ENCODE measurements at places on chromosomes 6 and 20. TPM values are rescaled to one million over a fixed set of nuclear protein-coding genes. Genes with fewer than 3 reads are reported as not detected.

The SLC13A3 gene
- total RNA-seq = not detected

The SERPINB6 gene
- total RNA-seq = 54.9 TPM

- H3K36me3 ChIP-seq = no peaks in the 10 kb centered on the region
- peak; percentile 15 for DNase-seq
- H3K4me3 ChIP-seq = no peak overlapping the region
- peaks cover 16% of the 10 kb centered on the region for H3K27me3 ChIP-seq
- no peaks in the 10 kb centered on the region for H3K4me1 ChIP-seq
- no peak overlapping the region for H3K27ac ChIP-seq
These were observed 11.5 kb upstream of the MEP1A start for GRCh38 chr6:46781478-46782378.

DNA sequence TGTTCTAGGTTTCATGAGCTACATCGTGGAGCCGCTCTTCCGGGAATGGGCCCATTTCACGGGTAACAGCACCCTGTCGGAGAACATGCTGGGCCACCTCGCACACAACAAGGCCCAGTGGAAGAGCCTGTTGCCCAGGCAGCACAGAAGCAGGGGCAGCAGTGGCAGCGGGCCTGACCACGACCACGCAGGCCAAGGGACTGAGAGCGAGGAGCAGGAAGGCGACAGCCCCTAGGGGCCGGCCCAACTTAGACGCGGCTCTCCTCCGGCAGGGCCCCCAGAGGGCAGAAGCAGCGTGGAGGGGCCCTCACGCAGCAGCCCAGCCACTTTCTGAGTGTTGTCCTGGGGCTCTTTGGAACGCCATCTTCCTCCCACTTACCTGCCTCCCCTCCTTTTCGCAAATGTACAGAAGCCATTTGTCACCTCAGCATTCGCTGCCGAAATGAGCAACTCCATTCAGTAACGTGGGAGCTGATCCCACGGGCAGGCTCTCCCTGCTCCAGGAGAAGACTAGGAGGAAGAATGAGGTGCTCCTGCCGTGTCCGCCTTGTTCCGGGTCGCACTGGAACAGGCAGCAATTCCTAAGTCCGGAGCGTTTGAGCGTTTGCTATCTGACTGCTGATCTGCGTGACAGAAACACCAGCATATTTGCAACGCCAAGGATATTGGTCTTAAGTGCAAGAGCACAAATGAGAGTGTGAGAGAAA, 58.4 kb downstream of the MTFR2 start:
- no peak for DNase-seq
- no peaks in the 10 kb centered on the region for H3K4me1 ChIP-seq
- peaks cover 3% of the 10 kb centered on the region for H3K27me3 ChIP-seq
- no peak overlapping the region for H3K27ac ChIP-seq
- H3K4me3 ChIP-seq = no peak overlapping the region

DNA sequence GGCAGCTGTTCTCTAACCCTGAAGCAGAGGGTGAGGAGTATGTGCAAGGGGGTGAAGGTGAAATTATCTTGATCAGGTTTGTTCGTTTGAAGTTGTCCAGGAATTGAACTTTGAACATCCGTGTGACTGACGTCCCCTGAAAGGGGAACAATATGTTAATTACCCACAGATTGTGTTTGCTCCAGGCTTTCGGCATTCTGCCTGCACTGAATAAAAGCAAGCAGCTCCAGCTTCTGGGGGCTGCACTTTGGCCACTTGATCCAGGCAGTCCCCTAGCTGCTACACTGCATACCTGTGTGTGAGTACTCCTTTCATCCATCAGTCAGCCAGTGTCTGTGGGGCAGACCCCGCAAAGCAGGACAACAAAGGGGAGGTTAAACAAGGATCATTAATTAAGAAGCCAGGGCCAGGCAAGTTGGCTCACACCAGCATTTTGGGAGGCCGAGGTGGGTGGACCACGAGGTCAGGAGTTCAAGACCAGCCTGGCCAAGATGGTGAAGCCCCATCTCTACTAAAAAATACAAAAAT, 104.8 kb upstream of the BTN3A2 start:
- H3K27ac ChIP-seq = no peak overlapping the region
- no peak overlapping the region for H3K4me3 ChIP-seq
- no peaks in the 10 kb centered on the region for H3K36me3 ChIP-seq
- DNase-seq = no peak
- no peaks in the 10 kb centered on the region for H3K27me3 ChIP-seq
- H3K4me1 ChIP-seq = peaks cover 2% of the 10 kb centered on the region

DNA sequence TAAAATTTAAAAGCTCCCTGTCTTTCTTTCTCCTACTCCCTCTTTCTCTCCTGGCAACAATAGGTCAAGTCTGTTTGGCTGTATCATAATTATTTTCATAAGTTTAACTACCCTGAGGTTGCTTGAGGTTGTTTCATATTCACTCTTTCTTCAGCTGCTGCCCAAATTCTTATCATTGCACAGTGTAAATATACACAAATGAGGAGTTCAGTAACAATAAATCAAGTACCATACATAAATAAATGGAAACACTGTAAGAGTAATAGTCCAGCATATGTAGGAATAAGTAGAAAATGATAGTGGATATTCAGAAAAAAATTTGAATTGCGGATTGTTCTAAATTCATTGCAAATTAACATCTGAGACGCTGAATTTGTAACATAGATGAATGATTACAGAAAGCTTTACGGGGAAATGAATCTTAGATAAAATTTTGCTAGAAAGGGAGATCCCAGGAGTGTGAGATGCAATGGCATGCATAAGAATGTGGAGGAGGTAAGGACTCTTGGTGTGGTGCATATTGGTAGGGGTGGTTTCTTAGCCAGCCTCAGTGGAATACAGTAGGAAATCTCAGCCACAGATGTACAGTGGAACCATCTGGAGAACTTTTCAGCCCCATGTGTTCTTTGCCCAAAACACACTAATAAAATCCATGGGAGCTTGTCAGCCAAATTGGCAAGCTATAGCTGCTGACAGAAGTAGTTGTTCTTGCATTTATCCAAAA, 480.7 kb downstream of the HTR1B start:
- no peak for DNase-seq
- H3K36me3 ChIP-seq = no peaks in the 10 kb centered on the region
- H3K4me3 ChIP-seq = no peak overlapping the region
- H3K27ac ChIP-seq = no peak overlapping the region

- no peak overlapping the region for H3K4me3 ChIP-seq
- peaks cover 4% of the 10 kb centered on the region for H3K27me3 ChIP-seq
- DNase-seq = no peak
- H3K4me1 ChIP-seq = no peaks in the 10 kb centered on the region
These were observed 44.6 kb downstream of the RIN2 start for GRCh38 chr20:19802492-19803158.

DNA sequence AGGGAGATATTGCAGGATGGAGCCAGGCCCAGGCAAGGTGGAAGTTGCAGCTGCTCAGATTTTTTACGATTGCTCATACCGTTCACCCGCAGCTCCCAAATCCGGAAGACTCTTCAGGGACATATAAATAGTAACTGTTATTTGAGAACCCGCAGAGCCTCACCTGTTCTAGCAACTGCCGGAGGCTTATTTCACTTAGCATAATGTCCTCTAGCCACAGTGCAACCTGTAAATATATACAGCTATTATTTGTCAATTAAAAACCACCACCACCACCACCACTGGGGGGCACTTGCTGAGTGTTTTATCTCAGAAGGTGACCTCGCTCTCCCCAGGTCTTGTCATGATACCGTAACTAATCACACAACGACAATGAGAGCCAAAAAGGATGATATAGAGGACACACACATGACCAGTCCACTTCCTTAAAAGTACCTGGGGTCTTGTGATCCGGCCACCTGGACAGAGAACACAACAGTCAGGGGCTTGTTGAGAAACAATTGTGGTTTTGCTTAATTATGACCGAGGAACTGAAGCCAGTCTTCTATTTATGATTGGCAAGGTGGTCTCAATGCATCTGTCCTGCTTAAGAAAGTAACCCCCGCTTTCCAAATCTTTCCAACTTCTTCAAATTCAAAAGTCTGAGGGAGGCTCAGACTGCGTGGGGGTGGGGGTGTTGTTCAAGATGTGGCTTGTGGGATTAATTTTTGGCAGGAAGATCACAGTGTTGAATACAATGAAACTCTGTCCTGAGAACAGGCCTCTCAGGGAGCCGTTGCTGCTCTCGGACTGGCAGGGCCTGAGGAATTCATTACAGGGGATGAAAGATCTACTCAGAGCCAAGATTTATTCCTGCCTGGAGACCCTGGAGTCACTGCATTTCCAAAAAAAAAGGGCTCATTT, 107.7 kb upstream of the PRND start:
- peaks cover 1% of the 10 kb centered on the region for H3K4me1 ChIP-seq
- no peaks in the 10 kb centered on the region for H3K36me3 ChIP-seq
- H3K27me3 ChIP-seq = no peaks in the 10 kb centered on the region
- DNase-seq = peak; percentile 35
- H3K27ac ChIP-seq = no peak overlapping the region

DNA sequence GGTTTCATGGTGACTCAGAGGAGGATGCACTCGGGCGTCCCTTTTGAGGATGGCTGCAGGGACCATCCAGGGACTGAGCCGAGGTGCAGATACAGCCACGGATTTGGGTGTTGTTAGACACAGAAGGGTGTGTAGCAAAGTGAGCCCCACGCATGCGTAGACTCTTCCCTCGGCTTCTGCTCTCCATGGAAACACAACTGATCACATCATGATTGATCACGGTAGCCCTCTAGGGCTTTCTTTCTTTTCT, 606 bp upstream of the ULBP1 start:
- peak overlapping the region; percentile 83 for H3K4me3 ChIP-seq
- H3K4me1 ChIP-seq = peaks cover 18% of the 10 kb centered on the region
- peaks cover 97% of the 10 kb centered on the region for H3K27me3 ChIP-seq
- peak; percentile 57 for DNase-seq
- peaks cover 5% of the 10 kb centered on the region for H3K36me3 ChIP-seq
